ENCODE measurements at places on chromosomes 3 and 15.

DNA sequence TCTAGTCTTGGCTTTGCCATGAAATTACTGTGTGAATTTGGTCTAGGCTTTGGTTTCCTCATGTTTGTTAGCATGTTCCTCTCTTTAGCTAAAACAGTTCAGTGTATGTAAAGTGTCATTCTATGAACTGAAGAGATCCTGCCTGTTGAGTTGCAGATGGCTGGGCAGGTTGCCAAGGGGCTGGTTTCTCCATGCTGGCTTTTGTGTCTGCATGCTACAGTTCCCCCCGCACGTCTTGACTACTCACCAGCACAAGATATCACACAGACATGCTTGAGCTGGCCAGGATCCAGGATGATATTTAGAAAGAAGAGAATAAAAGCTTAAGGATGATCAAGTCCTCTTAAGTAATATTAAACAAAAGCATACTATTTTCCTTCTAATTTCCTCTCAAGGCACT lies 90.2 kb downstream of the CERS3 start:
- DNase-seq, result no peak

- DNase-seq, result no peak
Measured at GRCh38 chr3:64668582-64669510, 19.0 kb downstream of the ADAMTS9 start.

DNA sequence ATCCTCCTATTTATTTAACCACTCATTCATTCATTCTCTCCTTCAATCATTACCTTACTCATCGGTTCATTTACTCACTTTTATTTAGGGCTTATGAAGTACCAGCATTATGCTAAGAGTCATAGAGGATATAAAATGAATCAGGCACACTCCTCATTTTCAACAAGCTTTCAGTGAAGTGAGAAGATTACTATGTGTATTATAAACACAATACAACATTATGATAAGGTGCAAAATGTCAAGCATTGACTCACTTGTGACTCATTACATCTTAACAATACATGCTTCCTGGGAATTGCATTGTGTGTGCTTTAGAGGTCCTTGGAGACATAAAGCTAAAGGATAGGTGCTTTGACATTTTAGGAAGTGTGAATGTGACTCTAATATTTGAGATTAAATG lies 60.4 kb downstream of the PLAAT1 start:
- no peak for DNase-seq

DNA sequence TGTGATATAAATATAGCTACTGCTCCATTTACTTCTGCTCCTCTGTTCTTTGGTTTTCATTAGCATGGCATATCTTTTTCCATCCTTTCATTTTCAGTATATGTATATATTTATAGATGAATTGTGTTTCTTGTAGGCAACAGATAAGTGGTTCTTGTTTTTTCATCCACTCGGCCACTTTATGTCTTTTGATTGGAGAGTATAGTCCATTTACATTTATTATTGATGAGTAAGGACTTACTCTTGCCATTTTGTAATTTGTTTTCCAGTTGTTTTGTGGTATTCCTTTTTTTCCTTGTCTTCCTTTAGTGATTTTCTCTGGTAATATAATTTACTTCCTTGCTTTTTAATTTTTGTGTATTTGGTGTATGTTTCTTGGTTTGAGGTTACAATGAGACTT lies 26.8 kb upstream of the COPB2 start:
- DNase-seq, result no peak

GRCh38 chr3:56042326-56042951 lies 425.8 kb downstream of the ERC2 start:
- DNase-seq, result no peak

DNA sequence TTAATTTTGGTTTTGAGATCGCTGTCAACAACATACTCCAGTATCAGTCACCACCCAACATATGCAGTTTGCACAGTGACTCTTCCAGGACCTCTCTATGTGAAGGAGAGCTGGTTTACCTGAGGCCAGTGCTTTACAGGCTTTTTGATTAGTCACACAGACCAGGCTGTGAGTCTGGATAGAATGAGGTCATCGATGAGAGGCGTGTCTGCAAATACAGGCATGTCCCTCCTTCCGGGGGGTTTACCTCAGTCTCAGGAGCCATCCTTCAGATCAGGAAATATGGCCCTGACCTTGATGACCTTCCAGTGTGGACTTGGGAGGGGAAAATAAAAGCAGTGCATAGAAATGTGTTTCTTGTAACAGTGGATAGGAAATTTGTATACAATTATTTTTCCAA lies 46.9 kb downstream of the KBTBD12 start:
- DNase-seq, result no peak

DNA sequence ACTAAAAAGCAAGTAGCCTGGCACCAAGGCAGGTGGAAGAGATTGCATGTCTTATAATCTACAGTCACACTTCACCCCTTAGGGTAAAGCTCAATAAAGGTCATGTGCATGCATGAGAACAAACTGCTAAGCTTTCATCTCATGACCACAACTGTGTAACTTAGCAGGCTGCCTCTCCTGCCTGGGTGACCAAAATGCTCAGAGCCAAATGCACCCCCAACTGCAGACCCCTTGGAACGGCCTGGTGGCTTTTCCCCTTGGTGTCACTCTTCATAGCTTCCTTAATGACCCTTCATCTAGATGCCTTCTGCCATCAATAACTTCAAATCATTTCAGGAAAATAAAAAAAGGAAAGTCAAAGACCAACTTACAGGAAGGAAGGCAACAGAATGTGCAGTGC lies 88.1 kb downstream of the ADAMTS17 start:
- DNase-seq, result no peak

GRCh38 chr3:125157183-125157582 lies 55.4 kb downstream of the SLC12A8 start:
- DNase-seq, result no peak

DNA sequence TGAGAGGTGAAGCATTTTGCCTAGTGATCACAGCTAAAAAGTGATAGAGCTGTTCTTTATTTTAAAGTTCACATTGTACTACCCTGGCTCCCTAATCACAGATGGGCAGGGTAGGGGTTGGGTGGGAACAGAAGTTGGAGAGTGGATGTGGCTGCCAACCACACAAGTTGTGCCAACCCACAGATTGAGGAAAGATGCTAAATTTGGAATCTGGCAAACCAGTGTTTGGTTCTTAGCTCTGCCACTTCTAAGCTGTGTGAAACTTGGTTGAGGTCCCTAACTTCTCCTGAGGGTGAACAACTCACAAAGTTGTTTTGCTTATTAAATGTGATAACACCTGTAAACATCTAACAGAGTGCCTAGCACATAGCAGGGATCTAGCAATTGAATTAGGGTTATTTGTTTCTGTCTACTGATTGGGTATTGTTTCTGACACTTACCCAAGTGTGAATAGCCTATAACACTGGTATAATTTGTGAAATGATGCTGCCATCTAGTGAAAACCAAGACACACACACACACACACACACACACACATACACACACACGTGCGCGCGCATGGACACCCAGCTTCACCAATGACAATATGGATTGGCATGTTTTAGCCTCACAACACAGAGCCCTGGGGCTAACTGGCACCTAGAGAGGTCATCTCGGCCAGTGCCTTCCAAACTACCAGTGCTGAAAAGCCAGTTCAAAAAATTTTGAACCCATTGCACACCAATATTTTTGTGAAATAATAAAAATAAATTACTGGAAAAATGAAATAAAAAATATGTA lies 25.3 kb downstream of the ADGRG7 start:
- DNase-seq, result no peak

DNA sequence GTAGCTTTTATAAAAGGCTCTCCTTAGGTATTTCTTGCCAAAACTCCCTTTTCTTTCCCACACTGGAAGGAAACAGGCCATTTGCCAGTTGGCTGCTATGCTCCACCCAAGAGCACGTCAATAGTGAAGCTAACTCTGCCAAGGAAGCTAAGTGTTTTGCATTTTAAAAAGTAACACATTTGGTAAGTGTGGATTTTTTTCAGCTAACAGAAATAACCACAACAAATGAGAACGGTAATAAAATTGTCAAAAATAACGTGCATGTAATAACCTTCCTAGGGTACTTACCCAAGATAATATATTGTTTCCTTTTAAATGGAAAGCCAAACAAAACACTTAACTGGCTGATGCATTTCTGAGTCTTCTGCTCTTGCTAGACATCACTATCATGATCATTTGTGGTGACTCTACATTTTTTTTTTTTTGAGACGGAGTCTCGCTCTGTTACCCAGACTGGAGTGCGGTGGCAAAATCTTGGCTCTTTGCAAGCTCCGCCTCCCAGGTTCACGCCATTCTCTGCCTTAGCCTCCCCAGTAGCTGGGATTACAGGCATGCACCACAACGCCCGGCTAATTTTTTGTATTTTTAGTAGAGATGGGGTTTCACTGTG lies 4.6 kb downstream of the DPP8 start:
- DNase-seq, result peak; percentile 22

GRCh38 chr15:100114571-100114970 lies 227.2 kb downstream of the ADAMTS17 start:
- no peak for DNase-seq

DNA sequence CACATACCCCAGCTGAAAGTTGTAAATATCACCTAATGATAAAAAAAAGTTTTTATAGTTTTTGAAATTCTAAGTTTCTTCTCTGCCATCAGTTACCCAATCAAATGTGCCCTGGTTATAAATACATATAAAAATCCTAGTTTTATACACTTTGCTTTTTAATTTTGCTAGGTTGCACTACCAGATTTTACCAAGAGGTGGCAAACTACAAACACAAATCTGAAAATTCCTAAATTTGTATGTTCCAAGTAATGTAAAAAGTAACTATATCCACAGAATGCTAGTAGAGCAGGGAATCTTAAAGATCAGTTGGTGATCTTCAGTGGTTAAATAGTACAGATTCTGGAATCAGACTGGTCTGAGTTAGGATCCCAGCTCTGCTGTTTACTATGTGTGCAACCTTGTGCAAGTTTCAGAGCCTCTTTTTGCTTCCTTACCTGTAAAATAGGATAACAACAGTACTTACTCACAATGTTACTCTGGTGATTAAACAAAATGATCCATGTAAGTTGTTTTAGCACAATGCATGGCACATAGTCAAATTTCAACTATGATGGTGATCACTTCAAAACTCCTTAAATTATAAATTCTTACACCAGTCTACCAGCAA lies 11.0 kb downstream of the TRPM7 start:
- DNase-seq, result peak; percentile 40

DNA sequence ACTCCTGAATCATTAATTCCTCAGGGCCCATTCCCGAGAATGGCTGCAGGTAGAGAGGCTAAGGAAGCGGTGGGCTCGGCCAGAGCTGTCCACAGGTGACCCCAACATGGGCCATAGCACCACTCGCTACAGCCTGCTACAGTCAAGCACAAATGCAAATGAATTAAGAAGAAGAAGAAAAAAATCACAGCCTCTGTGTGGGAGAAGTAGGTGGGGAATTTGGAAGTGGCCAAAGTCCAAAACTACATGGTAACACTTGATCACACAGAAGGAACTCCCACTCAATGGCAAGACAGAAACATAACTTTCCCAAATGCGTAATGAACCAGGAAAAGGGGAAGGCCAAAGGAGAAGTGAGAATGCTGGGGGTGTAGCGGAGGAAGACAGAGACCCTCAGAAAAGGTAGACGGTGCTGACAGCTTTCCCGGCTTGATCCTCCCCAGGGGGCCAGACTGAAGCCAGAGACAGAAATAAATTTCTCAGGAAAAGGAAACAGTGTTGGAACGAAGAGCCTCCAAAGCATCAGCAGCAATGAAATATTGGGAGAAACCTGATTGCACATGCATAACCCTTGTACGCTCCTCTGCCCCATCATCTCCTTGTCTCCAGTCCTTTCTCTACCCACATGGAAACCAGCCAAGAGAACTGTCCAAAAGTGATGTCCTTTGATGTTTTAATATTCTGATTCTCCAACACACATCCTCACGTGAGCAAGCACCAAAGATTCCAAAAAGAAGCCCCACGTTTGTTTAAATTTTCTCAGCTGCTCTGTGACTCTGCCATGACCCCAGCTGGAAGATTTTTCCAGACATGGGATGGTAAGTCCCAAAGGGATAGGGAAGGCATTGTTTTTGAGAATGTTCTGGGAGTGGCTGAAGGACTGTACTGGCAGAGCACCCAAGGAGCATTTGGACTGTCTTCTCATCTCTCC lies 107.6 kb downstream of the OXNAD1 start:
- no peak for DNase-seq

- DNase-seq, result no peak
Measured at GRCh38 chr3:189799366-189799765, 168.2 kb downstream of the TP63 start.

DNA sequence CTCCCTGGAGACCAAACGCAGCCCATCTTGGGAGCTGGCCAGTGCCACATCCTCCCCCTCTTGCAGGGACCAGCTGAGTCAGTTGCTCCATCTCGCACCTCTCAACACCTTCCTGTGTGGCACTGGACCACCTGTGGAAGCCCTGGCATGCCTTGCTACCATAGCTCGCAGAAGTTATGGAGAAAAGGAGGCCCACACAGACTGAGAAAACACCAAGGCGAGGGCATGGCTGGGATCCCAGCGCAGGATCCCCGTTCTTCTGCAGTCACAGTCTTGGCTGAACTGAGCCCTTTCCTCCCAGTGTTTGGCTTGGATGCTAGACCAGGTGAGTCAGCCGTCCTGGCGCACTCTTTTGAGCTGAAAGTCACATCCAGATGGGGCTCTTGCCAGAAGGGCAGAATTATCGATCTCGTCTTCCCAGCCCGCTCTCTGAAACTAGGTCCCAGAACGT lies 46.9 kb downstream of the CHRD start:
- DNase-seq, result no peak

DNA sequence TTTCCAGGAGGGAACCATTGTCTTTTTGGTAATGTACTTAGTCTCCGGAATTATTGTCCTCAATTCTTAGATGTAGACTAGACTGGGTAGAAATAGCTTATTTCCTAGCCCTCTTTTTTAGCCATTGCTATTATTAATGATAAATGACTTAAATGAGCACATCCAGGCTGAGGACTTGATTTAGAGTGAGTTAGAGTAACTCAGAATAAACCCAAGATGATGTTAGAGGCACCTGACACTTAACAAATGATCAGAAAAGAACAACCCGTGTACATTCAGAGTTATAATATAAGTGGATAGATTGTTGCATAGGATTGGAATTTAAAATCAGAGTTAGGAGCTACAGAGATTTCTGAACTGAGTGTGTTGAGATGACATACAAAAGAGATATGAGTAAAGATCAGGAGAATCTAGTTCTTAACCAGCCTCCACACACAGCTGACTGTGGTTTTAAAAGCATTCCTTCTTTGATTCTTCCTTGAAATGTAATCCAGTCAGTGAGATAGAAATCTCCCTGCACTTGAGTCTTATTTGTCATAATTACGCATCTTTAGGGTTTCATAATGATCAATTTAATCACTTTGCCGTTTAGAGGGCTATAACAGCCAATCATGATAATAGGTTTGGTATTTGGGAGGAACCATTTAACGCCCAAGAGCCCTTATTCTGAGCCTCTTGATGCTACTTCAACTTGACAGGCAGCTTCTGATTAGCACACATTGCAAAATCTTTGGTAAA lies 366.5 kb downstream of the GAP43 start:
- DNase-seq, result no peak

- no peak for DNase-seq
Measured at GRCh38 chr3:17091910-17092582, 207.3 kb downstream of the PLCL2 start.

DNA sequence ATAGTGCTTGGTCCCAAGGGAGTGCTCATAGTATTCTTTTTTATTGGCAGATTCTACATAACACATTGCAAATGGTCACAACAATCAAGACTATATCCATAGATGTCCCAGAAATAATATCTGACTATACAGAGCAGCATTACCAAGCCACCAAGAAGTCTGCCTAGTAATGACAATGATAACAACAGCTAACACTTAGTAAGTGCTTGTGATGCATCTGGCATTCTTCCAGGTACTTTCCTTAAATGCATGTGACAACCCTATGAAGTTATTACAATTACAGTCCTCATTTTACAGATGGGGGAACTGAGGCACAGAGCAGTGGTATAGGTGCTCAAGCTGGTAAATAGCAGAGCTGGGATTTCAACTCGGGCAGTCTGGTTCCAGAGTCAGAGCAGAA lies 49.6 kb upstream of the ICE2 start:
- DNase-seq, result peak; percentile 71

Measured in CD4-positive, alpha-beta T cell treated with Interleukin-15 for 4 hours (primary cell).